ENCODE measurements at places on chromosomes 12 and 14.

GRCh38 chr12:2411616-2412304 is 359.0 kb downstream of the CACNA1C start:
- DNase-seq, result no peak

- peak; percentile 66 for DNase-seq
These were observed 36.6 kb downstream of the DCAF4 start for GRCh38 chr14:72962829-72963312.

GRCh38 chr12:116282371-116283286 is 5.1 kb upstream of the MED13L start:
- no peak for DNase-seq

DNA sequence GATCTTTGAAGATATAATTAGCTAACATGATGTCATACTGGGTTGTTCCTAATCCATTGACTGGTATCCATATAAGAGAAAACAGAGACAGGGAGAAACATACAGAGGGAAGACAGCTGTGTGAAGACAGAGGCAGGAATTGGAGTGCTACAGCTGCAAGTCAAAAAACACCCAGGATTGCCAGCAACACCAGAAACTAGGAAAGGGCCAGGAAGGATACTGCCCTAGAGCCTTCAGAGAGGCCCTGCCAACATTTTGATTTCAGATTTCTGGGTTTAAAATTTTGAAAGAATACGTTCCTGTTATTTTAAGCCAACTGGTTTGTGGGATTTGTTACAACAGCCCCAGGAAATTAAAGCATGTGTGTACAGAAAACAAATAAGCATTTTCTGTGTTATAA is 473.7 kb upstream of the FLRT2 start:
- no peak for DNase-seq

DNA sequence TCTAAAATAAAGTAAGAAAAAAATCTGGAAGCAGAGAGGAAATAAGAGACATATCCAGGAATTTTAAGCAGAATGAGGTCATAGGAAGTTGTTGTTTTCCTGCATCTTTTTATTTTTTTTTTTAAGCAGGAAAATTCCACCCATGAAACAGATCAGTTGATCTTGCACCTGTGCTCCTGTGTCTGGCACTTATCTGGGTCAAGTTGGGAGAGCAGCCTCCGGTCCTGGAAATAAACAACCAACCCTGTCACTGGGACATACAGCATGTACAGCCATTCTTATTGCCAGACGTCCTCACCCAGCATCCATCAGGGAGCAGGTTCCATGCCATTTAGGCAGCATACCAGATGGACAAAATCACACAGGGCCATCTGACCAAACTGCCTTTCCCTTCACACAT is 266.0 kb upstream of the BTG1 start:
- no peak for DNase-seq

- DNase-seq, result no peak
These were observed 18.5 kb downstream of the COL2A1 start for GRCh38 chr12:47985596-47986290.

DNA sequence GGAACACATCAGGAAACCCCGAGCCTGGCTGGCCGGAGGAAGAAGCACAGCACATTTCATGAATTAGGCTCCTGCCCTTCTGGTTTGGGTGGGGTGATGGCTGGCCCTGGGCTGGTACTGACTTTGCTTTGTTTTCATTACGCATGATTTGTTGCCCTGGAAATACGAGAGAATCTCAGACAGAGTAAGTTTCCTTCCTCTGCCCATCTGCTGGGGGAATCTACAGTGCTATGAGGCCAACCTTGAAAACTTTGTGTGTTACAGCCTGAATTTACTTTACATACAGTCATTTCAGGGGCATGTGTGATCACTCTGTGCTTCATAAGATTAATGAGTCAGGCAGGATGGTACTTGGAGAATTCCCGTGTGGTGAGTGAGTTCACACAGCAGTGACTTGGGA is 20.5 kb upstream of the SLC5A8 start:
- DNase-seq, result no peak

GRCh38 chr12:5710260-5710878 is 234.7 kb downstream of the ANO2 start:
- DNase-seq, result no peak

GRCh38 chr14:63933110-63933509 is 80.3 kb downstream of the SYNE2 start:
- DNase-seq, result no peak

- DNase-seq, result no peak
These were observed 10.4 kb upstream of the TMEM260 start for GRCh38 chr14:56569174-56569573.

- DNase-seq, result peak; percentile 49
These were observed 148.0 kb downstream of the FUT8 start for GRCh38 chr14:65560340-65561027.

GRCh38 chr12:51621156-51621922 is 30.3 kb downstream of the SCN8A start:
- no peak for DNase-seq

- no peak for DNase-seq
These were observed 57.9 kb upstream of the GPR68 start for GRCh38 chr14:91302391-91302790.

DNA sequence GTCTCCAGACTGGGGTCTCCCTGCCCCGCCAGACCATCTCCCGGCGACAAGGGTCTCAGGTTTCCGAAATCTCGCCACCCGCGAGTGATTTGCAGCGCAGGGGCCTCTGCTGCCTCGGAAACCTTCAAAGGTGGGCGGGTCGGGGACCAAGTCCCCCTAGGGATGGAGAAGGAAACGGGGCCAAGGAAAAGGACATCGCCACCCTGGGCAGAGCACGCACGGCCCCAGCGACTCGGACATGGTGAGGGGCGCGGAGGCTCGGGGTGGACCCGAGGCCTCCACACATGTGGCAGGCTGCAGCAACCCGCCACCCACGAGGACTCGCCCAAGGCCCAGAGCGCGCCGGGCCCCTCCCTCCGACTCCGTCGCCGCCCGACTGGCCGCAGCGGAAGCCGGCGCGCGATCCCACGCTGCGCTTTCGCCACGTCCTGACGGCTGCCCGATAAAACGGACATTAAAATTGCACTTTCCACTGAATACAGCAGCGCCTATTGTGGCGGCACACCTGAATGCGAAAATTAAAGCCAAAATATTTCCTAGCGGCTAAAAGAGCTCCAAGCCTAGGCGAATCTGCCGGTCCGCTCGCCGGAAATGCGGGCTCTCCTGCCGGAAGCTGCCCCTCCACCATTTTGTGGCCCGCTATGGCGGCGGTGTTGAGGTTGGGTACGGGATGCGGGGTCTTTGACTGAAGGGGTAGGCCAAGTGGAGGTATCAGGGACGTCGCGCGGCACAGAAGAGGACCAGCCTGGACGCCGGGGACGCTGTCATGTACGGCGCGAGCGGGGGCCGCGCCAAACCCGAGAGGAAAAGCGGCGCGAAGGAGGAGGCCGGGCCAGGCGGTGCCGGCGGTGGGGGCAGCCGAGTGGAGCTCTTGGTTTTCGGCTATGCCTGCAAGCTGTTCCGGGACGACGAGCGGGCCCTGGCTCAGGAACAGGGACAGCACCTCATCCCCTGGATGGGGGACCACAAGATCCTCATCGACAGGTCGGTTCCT is at the start of gene SFSWAP:
Gene SFSWAP (plus strand): TSS at position 627 of the 994 bp plus-strand sequence. CDS start 140 bp downstream, at position 767.
- peak; percentile 75 for DNase-seq

DNA sequence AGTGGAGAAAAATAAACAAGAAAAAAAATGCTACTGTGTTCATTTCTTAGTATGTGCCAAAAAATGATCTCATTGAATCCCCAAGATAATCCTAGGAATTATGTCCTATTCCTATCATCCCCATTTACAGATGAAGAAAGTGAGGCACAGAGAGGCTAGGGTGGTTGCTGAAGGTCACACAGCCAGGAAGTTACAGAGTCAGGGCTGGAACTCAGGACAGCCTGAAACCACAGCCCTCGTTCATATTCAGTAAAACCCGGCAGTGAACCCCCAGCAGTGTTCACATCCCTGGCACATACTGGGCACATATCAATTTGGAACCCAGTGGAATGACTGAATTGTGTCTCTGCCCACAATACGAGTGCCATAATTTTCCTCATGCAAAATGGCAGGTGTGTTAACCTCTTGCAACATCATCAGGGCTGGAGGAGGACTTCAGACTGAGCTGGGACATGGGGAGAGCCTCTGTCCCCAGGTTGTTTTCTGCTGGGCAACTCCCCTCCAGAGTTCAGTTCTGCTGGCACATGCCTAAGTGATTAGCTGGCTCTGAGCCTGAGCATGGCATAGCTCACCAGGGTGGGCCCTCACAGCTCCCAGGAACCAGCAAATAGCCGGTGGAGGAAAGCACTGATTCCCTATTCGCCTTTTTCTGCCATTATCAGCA is 2.0 kb upstream of the PPP1CC start:
- DNase-seq, result peak; percentile 4

- DNase-seq, result peak; percentile 62
These were observed 10.2 kb downstream of the OR6S1 start for GRCh38 chr14:20631023-20631879.

DNA sequence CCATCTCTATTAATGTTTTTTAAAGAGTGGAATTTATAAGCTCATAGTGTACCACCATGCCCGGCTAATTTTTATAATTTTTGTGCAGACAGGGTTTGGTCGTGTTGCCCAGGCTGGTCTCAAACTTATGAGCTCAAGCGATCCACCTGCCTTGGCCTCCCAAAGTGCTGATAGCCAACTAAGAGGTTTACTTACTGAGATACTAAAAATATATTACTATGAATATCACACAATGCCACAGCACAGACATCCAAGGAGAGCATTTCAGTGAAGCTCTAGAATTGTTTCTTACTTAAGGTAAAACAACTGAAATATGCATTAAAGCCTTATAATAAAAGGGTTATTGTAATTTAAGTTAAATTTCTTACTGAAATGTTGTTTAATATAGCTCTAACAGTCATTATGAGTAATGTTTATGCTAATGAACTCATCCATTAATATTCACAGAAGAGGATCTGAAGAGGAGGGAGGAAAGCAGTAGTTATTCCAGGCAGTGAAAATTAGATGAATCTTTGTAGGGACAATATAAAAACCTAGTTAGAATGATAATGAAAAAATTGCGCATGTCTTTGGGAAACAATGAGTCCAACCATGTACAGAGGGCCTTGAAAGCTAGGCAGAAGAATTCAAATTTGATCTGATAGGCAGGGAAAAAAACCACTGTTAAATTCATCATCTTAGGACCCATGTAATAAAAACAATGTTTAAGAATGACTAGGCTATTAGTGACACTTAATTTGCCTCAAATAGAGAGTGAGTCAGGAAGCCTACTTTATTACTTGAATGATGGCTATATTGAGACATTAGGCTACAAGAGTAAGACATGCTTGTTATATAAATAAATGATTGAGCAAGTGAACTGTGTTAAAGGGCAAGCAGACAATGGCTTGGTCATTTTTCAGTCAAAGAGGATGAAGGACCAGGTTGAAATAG is 99.2 kb downstream of the SLC41A2 start:
- no peak for DNase-seq

- DNase-seq, result no peak
These were observed 9.1 kb upstream of the SERPINA1 start for GRCh38 chr14:94397289-94398181.

DNA sequence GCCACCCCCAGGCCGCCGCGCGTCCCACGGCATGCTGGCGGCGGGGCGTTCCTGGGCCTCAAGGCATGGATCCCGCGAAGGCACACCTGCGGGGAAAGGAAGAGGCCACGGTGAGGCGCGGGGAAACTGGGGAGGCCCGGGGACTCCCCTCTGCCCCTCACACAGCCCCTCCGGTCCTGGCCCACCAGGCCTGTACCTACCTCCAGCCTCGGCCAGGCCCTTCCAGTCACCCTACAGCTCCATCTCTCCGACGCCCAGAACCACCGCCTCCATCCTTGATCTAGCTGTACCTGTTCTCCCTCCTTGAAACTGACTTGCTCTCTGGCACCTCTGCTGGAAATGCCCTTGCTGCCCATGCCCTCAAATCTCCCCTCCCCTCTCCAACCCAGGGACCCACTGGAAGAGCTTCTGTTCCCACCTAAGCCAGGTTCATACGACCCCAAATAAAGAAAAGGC is 1.7 kb downstream of the ANKRD9 start:
- no peak for DNase-seq

GRCh38 chr14:55133416-55133815 is 4.4 kb downstream of the LGALS3 start:
- no peak for DNase-seq

DNA sequence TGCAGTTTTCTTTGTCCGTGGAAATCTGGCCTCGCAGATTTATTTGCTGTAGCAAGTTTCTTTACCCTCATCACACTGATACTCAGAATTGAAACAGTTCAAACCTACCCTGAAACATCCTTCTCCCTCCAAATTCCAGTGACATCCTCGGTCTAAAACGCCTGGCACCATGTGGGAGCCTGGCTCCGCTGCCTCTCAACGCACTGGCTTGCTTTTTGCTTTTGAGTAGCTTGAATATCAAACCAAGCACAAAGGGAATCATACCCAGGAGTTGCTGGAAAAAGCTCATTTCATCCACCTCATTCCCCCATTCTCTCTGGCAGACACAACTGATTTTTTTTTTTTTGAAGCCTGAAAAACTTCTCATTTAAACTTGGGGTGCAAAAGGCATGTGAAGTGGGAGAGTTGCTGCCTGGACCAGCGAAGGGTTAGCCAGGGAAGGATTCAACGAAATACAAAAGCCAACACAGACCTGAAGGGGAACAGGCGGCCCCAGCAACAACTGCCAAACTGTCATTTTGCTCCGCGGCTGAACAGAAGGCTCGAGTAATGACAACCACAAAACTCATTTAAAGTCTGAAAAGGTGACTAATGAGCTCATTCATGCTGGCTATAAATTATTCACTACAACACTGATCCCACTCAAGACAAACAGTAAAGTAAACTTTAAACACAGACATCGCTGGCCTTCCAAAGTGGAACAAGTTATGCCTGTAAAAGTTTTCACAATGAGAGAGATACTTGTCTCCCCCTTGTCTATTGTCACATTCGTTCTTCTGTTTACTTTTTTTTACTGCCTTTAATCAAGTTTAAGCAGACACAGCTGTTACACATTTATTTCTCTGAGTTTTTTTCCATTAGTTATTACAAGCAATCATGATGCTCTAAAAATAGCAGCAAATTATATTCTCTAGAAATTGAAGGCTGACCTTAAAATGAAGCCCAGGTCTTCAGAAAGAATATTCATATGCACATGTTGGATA is 12.5 kb upstream of the FOXN3 start:
- DNase-seq, result peak; percentile 96

GRCh38 chr12:45304514-45305178 is 88.8 kb downstream of the ANO6 start:
- no peak for DNase-seq

GRCh38 chr14:61608245-61609165 is 86.8 kb upstream of the HIF1A start:
- DNase-seq, result peak; percentile 99

GRCh38 chr12:47858511-47859266 is 39.0 kb upstream of the HDAC7 start:
- no peak for DNase-seq

- DNase-seq, result no peak
These were observed 165.7 kb downstream of the SRGAP1 start for GRCh38 chr12:64010069-64010686.

- DNase-seq, result peak; percentile 60
These were observed 9.5 kb downstream of the OAS1 start for GRCh38 chr12:112916270-112916669.

GRCh38 chr14:71467361-71467811 is 464.8 kb upstream of the RGS6 start:
- DNase-seq, result no peak

- DNase-seq, result no peak
These were observed 309.3 kb downstream of the BCAT1 start for GRCh38 chr12:24639641-24640040.
